ENCODE measurements at places on chromosomes 5 and 9.

DNA sequence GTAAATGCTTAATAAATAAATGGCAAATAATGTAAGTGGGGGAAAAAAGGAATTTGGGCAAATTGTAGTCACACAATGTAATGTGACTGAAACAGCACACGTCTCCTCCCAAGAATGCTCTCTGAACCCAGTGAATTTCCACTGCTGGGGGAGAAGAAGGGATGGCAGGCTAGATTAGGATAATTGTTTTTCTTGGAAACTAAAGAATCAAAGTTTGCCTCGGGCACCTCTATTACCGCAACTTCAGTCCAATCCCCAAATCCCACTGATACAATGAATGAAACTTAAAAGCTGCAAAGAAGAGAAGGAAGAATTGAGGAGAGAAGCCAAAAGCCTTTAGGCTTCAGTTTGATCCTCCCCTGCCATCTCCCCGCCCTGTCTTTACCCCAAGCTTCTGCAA lies 423.2 kb upstream of the PAPPA start:
- no peak for DNase-seq

DNA sequence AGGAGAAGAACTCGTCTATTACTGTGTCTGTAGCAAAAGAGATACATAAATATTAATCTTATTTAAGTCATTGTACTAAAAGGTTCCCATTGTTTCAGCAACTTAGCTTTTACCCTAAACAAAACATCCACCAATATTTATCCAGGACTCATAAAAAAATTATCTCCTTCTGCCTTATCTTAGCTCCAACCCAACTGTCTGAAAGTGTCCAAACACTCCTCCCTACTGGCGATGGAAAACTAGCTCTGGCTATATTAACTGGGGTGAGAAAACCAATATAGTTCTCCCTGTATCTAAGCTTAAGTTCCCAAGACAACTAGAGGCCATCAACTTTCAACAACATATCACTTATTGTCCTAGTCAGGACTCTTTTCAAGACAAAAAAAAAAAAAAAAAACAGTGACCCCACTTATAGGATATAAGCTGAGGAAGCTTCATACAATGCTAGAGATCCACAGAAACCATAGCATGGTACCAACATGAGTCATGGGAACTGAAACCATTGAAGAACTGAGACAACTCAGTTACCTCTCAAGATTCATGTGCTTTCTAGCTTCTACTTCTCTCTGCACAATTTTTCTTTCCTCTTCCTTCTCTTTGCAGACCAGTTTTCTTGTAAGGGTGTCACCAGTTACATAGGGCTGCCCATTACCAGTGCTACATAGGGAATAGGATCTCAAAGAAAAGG lies 150.7 kb upstream of the RASA1 start:
- no peak for DNase-seq

- no peak for DNase-seq
These were observed 15.0 kb downstream of the PJA2 start for GRCh38 chr5:109394806-109395205.

DNA sequence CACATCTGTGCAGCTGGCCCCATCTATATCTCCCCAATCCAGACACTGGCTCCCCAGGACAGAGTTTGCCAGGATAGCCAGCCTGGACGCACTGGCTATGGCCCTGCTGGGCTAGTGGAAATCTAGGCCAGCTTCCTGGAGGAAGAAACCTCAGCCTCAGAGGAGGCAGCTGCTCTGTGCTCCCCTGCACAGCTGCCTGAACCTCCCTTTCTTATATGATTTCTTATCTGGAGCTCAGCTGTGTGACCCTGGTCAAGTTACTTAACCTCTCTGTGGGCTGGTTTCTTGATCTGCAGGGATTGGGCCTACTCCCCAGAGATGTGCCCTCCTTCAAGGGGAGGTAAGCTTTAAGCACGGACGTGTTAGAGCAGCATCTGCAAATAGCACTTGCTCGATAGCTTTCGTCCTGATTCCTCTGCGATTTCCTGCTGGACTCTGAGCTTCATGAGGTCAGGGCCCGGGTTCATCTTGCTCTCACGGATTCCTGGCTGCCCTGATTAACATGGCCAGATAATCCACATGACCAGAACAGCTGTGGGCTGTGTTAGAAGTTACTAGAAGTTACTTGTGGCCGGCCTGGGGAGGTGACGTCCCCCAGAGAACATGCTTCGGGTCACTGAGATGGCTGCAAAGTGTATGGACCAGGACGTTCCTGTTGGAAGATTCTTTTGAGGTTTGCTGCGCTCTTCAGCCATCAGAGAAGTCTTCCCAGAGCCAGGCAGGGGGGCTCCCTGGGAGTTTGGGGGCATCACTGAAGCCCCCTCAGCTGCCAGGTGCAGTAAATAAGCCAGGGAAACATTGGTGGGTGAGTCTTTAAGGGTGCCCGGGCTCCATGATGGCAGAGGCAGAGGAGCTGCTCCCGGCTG lies 14.5 kb downstream of the C9orf50 start:
- no peak for DNase-seq

DNA sequence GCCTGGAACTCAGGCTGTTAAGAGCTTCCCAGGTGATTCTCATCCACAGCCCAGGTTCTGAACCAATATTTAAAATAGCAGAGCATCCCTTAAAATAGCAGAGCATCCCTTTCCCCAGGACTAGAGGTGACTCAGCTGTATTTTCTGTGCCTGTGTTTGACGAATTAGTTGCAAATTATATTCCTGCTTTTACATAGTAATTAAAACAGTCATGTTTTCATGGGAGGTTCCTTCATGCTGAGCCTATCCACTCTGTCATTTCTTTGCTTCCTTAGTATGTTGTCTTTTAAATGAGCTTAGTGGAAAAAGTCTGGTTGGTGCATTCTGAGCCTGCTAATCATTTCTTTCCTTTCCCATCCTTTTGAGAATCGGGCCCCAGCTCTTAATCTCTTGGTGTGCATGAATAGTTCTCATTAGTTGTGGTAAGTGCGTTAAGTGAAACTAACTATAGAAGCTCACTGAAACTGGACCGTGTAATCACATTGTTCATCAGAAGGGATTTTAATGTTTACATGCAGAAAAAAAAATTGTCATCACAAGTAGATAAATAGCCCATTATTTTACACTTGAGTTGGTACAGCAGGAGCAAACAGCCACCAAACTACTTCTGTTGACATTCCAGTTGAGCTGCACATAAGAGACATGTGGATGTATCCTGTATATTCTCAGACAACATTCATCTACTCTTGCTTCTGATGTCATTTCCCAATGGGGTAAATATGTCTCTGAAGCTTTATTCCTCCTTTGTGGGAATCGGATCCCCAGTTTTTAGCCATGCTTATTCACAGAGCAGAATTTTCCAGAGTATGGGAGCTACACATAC lies 596.9 kb upstream of the WWC1 start:
- DNase-seq, result no peak

- DNase-seq, result no peak
These were observed 40.4 kb upstream of the DEPDC1B start for GRCh38 chr5:60740322-60740721.

GRCh38 chr9:111180811-111181210 lies 142.5 kb upstream of the LPAR1 start:
- DNase-seq, result no peak

DNA sequence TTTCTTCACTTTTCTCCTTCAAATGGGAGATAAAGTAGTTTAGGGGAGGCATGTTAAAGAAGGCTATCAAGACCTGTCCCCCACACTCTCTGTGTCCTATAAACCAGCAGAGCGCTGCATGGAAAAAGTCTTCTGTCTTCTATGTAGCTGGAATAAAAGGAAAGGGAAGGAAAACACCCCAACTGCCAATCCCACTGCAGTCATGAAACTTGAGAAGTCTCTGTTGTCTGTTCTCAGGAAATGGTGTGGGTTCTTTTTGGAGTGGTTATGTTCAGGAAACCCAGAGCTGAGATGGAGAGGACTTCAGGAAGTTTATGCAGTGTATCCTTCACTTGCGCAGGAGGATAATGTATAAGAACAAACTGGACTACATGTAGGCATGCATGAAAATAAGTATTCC lies 274.3 kb downstream of the GAS1 start:
- no peak for DNase-seq

- peak; percentile 40 for DNase-seq
These were observed 1.6 kb downstream of the KDM4C start for GRCh38 chr9:6759185-6759977.

- no peak for DNase-seq
These were observed 30.4 kb downstream of the IRF1 start for GRCh38 chr5:132459983-132460838.

GRCh38 chr9:4691795-4692194 lies 12.4 kb downstream of the CDC37L1 start:
- DNase-seq, result no peak

DNA sequence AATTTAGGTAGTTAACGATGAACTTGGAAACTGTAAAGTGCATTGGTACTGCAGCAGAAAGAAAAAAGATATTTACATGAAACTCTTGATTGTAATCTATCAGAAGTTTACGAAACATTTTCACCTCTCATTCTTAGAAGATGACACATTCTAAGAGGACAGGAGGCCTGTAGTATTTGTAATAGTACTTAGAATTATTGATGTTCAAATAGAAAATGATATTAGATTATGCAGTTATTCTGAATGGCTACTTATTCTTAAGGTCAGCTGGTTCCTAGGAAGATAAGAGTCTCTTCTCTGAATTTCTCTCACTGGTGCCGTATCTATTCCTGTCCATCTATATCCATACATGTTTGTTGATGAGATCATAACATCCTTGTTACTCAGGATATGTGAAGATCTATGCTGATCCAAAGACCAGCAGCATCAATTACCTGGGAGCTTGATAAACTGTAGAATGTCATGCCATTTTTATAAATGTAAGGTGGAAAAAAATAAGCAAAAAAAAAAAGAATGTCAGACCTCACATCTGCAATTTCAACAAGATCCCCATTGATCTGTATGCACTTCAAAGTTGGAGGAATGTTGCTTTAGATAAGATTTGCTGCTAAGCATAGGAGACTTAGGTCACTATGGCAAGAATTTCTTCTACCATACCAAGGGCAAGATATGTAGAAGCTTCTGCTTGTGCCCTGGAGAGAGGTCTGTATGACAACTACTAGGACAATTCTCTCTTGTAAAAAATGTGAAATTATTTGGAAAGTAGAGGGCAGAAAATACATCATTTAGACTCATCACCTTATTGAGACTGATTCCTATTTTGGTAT lies 42.4 kb upstream of the RICTOR start:
- no peak for DNase-seq

- DNase-seq, result no peak
These were observed 146.7 kb downstream of the YTHDC2 start for GRCh38 chr5:113660206-113660605.

GRCh38 chr9:126329476-126330275 lies 3.0 kb downstream of the MVB12B start:
- peak; percentile 65 for DNase-seq

GRCh38 chr5:7794311-7794710 lies 56.6 kb downstream of the CFAP90 start:
- no peak for DNase-seq

GRCh38 chr5:28766565-28767158 lies 1728.3 kb upstream of the CDH9 start:
- no peak for DNase-seq

DNA sequence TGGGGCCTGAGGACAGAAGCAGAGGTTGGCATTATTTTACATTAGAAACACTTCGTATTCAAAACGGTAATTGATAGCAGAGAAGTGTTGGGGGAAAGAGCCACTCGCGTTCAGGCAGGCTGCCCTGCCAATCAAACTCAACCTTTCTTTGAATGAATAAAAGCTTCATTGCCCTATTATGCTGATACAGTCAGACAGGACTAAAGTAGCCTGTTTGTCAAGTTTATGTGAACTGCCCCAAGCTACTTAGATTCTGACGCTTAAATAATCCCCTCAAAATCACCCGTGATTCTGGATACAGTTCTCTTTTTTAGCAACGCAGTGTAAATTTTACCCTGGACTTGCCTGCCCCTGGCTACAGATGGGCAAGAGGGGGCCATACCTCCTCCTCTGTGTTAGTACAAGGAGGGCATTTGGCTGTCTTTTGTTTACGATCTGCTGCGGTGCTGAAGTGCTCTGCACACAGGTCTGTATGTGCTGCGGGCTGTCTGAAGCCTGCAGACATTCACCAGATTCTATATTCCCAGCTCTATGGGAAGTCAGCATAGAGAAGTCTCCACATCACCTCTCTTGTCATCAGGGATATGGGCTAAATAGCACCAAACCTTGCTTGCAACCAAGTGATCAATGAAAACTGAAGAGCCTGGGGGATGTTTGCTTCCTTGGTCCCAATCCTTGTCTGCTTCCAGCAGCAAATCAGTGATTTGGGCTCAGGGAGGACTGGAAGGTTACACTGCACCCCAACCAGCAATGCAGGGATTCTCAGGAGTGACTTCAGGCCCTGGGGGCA lies 218.4 kb downstream of the EBF1 start:
- no peak for DNase-seq

GRCh38 chr9:127167560-127168326 lies 45.3 kb upstream of the ANGPTL2 start:
- no peak for DNase-seq

- DNase-seq, result no peak
These were observed 38.8 kb upstream of the SEMA6A start for GRCh38 chr5:116613445-116613844.

DNA sequence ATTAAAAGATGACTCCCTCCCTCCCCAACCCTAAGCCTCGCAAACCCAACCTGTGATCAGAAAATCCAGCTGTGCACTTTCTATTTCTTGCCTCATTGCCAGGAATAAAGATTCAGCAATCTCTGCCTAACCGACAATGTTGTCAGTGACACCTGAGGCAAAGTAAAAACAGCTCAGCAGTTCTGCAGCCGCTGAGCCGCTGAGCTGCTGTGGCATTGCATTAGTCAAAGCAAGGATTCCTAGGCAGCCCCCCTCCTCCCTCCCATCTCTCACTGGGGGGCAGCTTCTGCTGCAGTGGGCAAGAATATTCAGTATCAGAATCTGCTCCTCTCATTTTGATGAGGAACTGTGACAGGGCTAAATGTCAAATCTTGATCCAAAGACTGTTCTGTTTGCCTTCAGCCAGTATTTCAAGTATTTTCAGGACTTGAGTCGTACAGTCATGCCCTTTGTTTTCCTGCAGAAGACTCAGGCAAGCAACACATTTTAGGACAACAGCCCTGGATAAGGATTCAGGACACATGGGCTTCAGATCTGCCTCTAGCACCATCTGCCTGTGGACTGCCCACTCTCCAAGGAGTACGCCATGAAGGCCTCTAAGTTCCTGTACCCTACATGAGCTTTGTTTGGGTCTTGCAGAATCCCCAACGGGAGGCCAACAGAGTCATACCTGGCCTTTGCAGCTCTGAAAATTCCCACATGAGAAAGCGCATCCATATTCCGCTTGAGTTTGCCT lies 41.1 kb upstream of the DAP start:
- DNase-seq, result no peak

DNA sequence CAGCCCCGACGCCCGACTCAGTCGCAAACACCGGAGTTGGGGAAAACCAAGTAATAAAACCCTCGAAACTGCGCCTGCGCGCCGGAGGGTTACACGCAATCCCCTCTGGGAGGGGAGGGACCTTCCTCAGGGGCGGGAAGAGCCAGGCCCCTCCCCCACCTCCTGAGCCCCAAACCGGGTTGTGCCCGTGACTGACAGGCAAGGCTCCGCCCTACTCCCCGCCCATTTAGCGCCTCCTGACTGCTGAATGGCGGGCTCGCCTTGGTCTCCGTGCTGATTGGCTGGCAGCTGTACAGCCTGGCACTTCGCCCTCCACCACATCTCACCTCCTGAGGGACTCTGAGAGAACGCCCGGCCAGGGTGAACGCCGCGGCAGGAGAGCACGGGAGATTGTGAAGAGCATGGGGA lies at the start of gene PRDM9:
Gene PRDM9, plus strand, starts transcription at position 332 of the 408 bp plus-strand sequence. CDS start 1,425 bp downstream, outside the sequence.
- DNase-seq, result no peak

Data from activated CD8-positive, alpha-beta T cell treated with anti-CD3 and anti-CD28 coated beads, Interleukin-2, amount 10 ng/mL, durations not matched to agents 7 days and 5 days (primary cell).